D721Med (cell line): ENCODE measurements at places on chromosomes 4 and X.

GRCh38 chr4:129532573-129532972, 436.6 kb downstream of the C4orf33 start:
- DNase-seq, result no peak

DNA sequence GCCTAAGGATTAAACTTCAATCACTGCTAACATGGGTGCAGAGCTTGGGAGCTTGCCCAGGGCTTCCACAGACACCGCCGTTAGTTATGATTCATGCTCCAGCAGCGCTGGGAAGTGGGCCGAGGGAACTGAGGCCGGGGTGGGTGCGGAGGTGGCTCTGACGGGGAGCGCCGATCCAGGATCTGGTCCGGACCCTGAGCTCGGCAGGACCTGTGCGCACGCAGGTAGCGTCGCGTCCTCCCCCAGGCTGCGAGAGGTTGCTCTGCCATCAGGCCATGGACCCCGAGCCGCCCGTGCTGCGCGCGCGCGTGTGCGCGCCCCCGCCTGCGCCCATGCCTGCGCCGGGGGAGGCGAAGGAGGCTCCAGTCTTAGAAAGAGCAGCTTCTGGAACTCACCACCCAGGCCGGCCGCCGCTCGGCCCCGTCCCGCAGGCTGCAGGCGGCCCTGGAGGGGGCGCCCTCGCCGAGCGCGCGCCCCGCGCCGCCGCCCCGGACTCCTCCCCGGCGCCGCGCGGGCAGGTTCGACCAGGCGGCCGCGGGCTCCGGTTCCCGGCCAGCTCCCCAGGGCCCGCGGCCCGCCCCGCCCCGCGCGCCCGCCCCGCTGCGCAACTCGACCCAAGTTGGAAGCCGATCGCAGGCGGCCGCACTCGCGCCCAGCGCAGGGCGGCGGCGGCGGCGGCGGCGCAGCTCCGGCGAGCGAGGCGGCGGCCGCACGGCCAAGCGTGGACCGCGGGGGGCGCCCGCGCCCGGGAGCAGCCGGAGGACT, 732 bp upstream of the ADRA2C start:
- DNase-seq, result peak; percentile 62

- DNase-seq, result no peak
Measured at GRCh38 chr4:78566834-78567499, 15.4 kb downstream of the ANXA3 start.

DNA sequence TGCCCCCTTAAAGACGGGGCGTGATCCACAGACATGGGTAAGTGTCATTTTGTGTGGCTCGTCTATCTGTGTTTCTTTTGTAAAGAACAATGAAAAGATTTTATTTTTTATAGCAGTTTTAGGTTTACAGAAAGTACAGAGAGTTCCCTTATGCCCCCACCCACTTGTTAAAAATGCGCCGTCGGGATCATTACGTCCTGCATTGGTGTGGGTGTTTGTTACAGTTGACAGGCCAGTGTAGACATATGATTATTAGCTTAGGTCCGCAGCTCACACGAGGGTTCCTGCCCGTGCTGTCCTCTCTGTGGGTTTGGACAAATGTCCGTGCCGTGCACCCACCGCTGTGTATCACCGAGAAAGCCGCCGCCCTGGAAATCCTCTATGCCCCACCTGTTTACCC, 50.5 kb downstream of the RGS12 start:
- DNase-seq, result no peak

- no peak for DNase-seq
Measured at GRCh38 chrX:109952985-109953905, 49.7 kb upstream of the TMEM164 start.

DNA sequence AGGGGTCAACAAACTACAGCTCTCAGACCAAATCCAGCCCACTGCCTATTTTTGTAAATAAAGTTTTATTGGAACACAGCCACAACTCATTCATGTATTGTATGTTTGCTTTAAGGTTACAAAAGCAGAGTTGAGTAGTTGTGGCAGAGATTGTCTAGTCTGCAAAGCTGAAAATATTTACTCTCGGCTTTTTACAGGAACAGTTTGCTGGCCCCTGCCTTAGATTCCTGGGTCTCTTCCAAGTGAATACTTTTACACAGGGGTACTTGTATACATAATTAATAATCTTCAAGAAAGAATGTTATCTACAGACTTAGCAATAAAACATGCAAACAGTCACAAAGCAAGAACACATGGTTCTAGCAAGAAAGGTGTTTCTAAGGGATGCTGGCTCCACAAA, 154.2 kb downstream of the AMELX start:
- no peak for DNase-seq

GRCh38 chr4:108372681-108373080, 203.9 kb upstream of the LEF1 start:
- DNase-seq, result no peak

DNA sequence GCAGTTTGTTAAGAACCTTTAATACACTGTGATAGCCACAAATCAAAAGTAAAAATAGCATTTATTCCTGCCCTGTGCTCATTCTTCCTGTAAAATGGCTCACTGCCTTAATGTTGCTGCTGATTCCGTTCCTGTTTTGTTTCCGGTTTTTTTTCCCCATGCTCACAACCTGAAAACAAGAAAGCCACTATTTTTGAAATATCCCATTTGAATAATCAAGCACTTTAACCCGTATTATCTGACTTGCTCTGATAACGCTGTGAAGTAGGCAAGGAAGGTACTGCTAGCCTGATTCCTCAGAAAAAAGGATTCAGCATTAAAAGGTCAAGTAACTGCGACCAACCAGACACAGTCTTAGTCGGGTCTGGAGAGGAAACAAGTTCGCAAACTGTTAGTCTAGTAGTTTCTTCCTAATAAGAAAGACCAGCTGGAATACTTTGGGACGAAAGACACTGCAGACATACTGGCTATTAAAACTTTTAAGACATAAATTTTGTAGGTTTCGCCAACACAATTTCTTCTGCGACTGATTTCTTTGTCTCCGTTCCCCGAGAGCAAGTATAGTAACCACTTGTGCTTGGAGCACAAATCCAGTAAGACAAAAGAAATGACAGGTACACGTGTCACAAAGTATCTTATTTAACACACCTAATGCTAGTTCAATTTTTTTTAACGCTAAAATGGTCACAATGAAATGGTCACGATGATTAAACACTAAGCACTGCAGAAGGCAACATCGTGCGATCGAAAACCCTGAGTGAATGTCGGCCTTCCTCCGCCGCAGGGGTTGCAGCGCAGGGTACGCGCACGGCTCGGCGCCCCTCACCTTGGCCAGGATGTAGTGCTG, 802 bp downstream of the COX18 start:
- DNase-seq, result no peak

GRCh38 chr4:153156721-153157120, 47.5 kb upstream of the TRIM2 start:
- no peak for DNase-seq

- no peak for DNase-seq
Measured at GRCh38 chr4:108141213-108141950, 27.4 kb downstream of the LEF1 start.

- no peak for DNase-seq
Measured at GRCh38 chrX:25869761-25870160, 268.4 kb upstream of the MAGEB18 start.

DNA sequence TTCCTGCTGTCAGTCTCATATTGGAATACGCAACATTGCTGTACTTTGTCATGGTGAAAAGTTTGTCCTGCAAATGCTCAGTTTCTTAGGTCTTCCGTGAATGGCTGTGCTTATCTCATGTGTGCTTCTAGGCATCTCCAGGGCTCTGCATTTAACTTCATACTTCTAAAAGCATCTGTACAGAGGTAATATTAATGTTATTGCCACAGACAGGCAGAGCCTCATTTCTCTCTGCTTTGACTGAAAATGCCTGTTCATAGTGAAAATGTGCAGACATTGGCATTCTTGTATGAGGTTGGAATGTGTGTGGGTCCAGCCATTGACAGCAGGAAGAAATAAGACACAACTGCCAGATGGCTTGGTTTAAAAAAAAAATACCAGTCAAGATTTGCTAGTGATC, 140.1 kb upstream of the TTC29 start:
- DNase-seq, result no peak

DNA sequence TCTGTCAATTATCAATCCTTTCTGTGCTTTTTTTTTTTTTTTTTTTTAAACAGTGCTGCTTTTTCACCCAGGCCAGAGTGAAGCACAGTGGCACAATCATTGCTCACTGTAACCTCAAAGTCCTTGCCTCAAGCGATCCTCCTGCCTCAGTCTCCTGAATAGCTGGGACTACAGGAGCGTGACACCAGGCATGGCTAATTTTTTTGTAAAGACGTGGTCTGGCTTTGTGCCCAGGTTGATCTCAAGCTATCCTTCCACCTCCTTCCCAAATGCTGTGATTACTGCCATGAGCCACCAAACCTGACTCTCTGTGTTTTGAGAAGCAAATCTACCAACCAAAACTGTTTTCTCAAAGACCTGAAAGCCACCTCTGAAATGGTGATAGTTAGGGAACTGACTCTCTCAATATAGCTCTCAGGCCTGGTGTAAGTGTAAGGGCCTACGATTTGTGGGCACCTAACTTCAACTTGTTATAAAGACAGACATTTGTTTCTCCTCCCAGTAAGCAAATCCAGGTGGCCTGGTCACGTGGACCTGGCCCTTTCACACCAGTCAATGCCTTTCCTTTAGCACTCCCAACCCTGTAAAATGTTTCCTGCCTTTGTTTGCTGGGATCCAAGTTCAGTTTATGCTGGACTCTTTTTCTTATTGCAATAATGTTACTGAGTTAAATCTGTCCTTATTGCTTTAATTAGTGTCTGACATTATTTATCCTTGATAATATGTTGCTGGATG, 2015.9 kb downstream of the PCDH7 start:
- DNase-seq, result no peak

- no peak for DNase-seq
Measured at GRCh38 chr4:52712251-52713130, 38.7 kb downstream of the ERVMER34-1 start.

- DNase-seq, result no peak
Measured at GRCh38 chr4:98209111-98209510, 52.1 kb upstream of the RAP1GDS1 start.

DNA sequence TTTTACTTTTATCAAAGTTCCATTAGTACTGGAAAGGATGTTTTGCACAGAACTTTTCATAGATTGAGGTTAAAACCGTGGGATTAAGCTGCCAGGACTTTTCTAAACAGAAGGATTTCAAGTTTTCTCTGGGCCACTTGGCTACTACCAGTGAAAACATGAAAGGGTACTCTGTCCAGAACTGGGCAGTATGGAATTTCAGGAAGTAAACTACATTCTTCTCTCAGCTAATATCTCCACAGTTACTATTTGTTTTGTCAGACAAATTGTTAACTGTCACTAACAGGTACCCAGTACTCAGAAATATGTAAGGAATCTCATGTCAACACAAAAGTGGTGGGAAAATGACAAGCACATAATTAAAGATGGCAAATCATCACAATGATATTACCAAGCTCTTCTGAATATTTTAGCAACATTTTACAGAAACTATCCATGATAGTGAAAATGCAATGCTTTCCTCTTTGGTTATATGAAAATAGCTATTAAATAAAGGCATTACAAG, 454.4 kb downstream of the C4orf33 start:
- DNase-seq, result no peak

DNA sequence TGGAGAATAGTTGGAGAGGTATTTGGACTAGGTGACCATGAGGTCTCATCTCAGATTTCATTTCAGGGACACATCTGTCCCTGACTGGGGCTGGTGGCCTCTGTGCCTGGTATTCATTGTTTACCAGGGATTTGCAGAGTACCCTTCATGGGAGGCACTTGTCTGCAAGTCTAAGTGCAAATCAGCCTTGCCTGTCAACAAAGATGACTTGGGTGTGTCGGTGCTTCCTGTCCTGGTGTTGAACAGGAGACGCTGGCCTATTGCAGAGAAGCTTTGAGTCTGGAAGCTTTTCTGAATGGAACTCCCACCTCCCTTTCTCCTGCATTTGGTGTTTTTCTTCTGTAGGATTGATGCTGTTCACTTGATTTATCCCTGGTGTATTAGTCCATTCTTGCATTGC, 104.1 kb downstream of the TNIP2 start:
- DNase-seq, result no peak

- DNase-seq, result no peak
Measured at GRCh38 chrX:41580423-41581064, 108.2 kb upstream of the GPR34 start.

- no peak for DNase-seq
Measured at GRCh38 chr4:54539500-54540029, 118.2 kb upstream of the KIT start.

- no peak for DNase-seq
Measured at GRCh38 chr4:166078383-166078782, 205.3 kb downstream of the TLL1 start.

- DNase-seq, result no peak
Measured at GRCh38 chr4:4994312-4995097, 24.8 kb downstream of the CYTL1 start.

- DNase-seq, result no peak
Measured at GRCh38 chr4:1379801-1380331, 26.4 kb downstream of the NKX1-1 start.

DNA sequence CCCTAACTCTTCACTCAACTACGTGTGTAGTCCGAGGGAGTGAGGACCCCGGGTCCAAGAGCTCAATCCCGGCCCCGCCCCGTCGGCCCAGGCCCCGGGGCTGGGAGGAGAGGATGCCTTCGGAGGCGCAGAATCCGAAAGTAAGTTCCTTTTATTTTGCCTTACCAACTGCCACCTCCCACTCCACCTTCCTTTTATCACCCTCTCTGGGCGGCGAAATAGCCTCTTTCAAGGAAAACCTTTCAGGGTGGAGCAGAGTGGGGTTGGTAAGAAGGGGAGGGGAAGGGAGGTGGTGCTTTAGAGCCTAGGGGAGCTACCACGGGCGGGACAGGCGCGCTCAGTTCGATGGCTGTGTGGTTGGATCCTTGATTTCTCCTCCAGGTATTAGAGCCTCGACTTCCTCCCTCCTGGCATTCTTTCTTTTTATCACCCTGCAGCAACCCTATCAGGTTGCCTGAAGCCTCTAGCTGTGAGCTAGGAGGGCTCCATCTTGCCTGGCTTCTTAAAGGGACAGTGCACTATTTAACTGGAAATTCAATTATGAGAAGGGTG, 191.2 kb downstream of the RRAGB start:
- DNase-seq, result no peak

GRCh38 chr4:136829280-136829679, 703.0 kb downstream of the PCDH18 start:
- no peak for DNase-seq

DNA sequence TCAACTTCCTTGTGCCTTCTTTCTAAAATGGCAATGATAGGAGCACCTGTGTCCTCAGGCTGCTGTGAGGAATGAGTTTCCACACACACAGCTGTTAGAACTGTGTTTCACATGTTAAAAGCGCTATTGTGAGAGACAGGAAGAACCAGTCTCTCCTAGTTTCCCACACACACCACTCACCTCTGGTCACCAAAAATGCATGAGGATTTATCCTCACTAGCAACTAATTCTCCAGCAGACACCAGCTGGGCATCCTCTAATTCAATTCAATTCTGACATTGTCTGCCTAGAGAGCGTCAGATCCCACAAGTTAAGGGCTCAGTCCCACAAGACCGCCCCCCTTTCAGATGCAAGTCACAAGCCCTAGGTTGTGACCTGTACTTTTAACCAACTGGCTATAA, 29.0 kb upstream of the SLC2A9 start:
- no peak for DNase-seq

- DNase-seq, result no peak
Measured at GRCh38 chr4:146310319-146311021, 96.1 kb downstream of the REELD1 start.
